ENCODE measurements at places on chromosomes 13 and 19.
A peak's percentile ranks its signal among the peaks of the same experiment; 100 is the strongest.

DNA sequence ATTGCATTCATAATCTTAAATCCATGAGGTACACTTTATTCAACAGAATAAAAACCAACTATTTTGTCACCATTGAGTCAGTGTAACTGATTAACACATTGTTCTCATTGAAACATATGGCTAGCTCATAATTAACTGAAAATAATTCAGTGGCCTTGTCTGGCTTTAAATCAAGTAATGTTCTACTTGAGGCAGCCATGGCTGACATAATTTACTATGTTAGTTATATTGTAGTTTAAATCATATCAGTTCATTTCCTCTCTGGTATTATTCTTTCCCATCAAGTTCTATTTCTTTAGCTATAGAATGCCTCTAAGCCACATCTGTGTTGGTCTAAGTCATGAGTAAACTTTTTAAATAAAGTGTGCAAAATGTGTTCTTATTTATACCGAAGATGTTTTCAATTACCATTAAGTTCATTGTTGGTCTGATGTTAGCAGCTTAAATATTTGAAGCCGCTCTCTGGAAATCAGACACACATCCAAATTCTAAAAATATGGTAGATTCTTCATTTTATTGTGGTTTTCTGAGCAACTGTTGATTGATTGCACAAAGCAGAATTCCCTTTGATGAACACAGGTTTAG, 393.7 kb downstream of the GPC6 start:
- no peak for DNase-seq

- DNase-seq: no peak
These were observed 616 bp downstream of the TSHZ3 start for GRCh38 chr19:31348481-31349159.

GRCh38 chr19:18102916-18103542, 5.5 kb downstream of the MAST3 start:
- DNase-seq: no peak

DNA sequence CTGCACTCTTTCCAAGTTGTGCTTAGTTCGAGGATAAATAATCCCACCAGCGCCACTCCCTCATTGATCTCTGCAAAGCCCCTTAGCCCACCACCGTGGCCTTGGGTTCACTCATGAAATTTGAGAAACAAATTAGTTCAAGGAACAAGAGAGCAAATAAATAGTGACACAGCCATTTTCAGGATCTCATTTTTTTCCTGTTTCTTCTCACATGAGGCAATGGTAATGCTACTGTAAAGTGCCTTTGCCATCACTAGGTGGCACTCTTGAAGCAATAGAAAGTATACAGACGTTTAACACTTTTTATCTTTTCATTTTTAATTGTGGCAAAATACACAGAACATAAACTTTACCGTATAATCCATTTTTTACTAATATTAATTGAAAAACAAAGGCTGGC, 76.8 kb upstream of the ZNF835 start:
- DNase-seq: no peak

DNA sequence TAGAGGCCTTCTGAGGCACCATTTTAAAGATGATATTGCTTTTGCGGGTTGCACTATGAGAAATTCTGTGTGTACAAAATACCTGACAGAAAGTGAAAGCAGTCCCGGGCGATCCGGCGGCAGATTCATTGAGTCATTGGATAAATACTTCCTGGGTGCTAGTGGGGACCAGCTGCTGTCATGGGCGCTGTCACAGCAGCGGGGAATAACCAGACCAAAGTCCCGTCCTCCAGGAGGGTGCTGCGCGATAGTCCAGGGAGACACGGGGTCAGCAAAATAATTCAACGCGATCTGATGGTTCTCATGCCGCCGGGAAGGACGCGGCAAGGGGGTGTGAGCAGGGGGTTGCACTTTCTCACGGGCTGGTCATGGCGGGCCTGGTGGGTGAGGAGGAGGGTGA, 13.5 kb downstream of the ZFR2 start:
- no peak for DNase-seq

DNA sequence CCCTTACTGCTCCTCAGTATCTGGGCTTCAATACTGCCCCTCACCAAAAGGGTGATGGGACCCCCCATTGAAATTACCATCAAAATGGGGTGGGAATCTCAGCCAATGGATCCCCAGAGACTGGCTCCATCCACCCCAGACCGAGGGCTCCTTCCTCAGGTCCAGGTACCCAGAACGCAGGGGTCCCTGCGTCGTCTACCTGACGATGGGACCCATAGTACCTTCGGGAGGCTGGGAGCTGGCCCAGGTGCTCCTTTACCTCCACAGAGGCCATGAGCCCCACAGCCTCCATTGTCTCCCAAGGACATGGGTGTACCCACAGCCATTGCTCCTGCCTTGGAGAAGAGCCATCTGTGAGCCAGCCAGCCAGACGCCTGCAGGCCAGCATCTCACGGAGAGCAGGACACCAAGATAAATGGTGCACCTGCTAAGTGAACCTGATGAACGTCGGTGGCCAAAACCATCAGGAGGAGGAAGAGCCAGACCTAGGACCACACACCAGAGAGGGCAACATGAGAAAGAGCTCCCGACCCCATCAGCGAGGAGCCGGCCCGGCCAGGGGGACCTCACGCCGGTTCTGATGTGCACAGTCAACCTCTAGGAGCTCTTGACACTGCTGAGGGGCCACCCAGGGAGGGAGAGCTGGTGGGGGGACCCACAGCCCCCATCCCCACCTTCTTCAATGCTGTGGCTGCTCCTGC, 156.8 kb upstream of the SOX1 start:
- no peak for DNase-seq

- DNase-seq: no peak
These were observed 4.9 kb upstream of the SGCG start for GRCh38 chr13:23175920-23176319.

DNA sequence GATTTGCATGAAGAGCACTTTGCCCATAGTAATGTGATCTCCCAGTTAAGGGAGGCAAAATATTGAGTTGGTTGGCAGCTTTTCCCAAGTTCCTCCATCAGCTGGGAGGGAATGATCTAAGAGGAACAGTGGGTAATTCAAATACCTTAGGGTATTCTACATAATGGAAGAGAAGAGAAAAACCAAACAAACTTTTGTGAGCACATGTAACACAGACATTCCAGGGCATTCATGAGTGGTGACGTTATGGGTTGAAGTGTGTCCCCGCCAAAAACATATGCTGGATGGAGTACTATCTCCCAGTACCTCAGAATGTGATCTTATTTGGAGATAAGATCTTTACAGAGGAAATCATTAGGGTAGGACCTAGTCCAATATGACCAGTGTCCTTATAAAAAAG, 220.1 kb downstream of the FOXO1 start:
- DNase-seq: peak; percentile 3

DNA sequence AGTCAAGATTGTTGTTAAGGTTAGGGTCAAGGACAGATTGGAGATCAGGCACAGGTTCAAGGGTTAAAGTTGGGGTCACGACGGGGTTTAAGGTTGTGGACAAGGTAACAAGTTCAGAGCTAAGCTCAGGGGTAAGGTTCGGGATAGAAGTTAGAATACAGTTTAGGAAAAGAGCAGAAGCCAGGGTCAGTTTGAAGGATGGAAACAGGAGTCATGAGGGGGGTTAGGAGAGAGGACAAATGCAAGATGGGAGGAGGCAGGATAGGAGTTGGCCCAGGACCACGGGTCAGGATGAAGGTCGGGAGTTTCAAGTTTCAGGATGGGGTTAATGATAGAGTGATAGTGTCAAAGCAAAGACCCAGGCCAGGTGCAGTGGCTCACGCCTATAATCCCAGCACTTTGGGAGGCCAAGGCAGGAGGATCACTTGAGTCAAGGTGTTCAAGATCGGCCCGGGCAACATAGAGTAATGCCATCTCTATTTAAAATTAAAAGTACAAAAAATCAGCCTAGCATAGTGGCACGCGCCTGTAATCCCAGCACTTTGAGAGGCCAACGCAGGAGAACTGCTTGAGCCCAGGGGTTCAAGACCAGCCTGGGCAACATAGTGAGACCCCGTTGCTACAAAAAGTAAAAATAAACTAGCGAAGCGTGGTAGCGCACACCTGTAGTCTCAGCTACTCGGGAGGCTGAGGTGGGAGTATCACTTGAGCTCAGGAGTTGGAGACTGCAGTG, 7.7 kb downstream of the NPHS1 start:
- no peak for DNase-seq

- no peak for DNase-seq
These were observed 13.8 kb downstream of the BIVM start for GRCh38 chr13:102812611-102813287.

GRCh38 chr13:106772006-106772601, 204.2 kb upstream of the ARGLU1 start:
- no peak for DNase-seq

Measured in NCI-H345 (cell line).